ENCODE measurements at places on chromosomes 7 and 10. TPM values are rescaled to one million over a fixed set of nuclear protein-coding genes. Genes with fewer than 3 reads are reported as not detected.

The FXYD4 gene
- not detected for total RNA-seq

The ATOH7 gene
- total RNA-seq, result not detected

The GAD2 gene
- not detected for total RNA-seq

The MALRD1 gene
- not detected for total RNA-seq

GRCh38 chr7:66952343-66953043 is 31.5 kb downstream of the TMEM248 start:
- DNase-seq, result no peak

- DNase-seq, result no peak
Measured at GRCh38 chr7:47254081-47254977, 327.6 kb downstream of the TNS3 start.

DNA sequence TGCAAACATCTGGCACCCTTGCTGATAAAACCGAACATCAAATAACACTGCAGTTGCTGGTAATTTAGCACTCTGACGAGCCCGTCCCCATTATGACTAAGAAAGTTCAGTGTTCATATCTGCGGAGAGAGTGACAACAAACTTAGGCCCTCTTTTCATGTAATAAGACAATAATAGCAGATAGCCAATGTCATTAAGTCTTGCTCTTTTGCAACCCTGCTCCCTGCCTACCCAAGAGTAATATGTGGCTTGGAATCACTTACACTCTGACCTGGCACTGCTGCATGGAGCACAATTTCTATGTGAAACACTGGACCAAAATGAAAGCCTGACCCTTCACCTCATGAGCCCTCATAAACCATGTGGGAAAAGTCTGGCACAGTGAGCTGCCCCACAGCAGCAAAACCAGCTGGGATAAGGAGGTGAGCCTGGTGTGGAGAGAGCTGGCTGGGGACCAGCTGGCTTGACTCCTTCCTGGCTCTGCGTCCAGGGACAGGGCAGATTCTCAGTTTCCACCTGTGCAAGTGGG is 86.5 kb downstream of the HIPK2 start:
- no peak for DNase-seq

Data from glomerular endothelial cell (primary cell).